Pancreas (tissue), 10 donors: ENCODE measurements at places on chromosomes 12 and 14. TPM values are rescaled to one million over a fixed set of nuclear protein-coding genes. Genes with fewer than 3 reads are reported as not detected.

GPX2 gene
- total RNA-seq, result 5.6 TPM

CPNE6 gene
- total RNA-seq, result not detected

GRCh38 chr14:103108749-103109207 is 14.3 kb downstream of the EXOC3L4 start:
- DNase-seq, result peak; percentile 43

DNA sequence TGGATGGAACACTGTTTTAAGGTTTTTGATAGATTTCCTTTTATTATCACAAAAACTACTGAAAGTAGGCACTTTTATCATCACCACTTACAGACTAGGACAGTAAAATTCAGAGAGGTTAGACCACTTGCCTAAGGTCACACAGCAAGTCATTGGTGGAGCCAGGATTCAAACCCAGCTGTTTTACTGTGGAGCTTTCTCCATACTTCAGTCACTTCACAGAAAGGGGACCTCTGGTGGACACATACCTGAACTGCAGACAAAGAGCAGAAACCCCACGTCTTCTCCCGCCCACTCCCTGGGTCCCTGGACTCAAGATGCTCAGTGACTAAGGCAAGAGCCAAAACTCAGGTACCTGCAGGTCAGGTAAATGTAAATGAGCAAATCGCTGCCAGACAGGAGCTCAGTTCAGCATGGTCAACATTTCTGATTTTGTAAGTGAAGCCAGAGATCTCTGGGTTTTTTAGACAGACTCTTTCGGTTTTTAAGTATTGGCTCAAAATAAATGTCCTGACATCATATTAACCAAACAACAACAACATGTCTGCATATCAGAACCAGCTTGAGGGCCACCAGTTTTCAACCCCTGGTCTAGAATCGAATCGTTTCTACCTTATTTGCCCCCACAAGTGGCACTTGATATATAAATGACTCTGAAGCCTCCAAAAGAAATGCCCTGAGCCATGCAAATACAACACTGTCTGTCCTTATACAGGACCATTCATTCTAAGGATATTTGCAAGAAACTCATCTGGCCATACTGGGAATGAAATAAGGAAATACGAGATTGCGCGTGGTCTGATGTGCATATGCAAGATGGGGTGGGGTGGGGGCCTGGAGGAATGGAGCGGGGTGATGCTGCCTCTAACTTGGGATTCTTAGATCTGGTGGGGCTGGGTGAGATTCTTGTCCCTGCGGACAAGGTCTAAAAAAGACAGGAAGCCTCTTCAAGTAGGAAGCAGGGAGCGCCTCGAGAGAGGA is 110.9 kb downstream of the KSR2 start:
- DNase-seq, result peak; percentile 19

DNA sequence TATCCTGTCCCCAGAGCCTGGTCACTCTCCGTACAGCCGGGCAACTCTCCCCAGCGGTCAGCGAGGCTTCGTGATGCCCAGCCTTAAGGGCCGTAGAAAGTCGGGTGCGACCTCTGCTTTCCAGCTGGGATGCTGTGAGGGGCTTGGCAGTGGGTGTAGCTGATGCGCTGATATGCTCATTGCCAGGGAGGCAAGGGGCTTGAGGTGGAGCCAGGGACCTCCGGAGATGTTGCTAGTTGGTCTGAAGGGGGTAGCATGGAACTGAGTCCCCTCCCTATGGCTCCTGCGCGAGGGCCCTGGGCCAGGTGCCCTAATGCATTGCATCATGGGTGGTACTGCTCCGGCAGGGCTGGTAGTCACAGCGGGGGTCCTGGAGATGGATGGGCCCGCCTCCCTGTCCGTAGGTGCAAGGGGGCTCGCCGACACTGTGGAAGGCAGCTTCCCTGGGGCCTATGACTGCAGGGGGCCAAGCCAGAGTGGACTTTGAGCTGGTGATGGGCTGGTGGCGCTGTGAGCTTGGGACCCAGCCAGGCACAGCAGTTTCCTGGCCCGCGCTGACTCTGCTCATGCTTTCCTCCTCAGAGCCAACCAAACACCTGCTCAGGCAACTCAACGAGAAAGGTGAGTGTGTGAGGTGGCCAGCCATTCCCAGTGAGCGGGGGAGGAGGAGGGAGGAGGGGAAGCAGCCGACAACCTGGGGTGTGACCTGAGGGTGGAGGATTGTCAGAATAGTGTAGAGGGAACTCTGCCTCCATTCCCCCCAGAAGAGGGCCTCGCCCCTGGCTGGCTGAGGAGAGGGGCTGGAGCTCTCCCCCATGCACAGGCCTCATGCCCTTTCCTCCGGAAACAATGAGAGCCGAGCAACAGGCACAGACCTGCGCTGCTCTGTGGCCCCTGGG is 32.3 kb downstream of the PLEKHG3 start:
- peak; percentile 95 for DNase-seq

DNA sequence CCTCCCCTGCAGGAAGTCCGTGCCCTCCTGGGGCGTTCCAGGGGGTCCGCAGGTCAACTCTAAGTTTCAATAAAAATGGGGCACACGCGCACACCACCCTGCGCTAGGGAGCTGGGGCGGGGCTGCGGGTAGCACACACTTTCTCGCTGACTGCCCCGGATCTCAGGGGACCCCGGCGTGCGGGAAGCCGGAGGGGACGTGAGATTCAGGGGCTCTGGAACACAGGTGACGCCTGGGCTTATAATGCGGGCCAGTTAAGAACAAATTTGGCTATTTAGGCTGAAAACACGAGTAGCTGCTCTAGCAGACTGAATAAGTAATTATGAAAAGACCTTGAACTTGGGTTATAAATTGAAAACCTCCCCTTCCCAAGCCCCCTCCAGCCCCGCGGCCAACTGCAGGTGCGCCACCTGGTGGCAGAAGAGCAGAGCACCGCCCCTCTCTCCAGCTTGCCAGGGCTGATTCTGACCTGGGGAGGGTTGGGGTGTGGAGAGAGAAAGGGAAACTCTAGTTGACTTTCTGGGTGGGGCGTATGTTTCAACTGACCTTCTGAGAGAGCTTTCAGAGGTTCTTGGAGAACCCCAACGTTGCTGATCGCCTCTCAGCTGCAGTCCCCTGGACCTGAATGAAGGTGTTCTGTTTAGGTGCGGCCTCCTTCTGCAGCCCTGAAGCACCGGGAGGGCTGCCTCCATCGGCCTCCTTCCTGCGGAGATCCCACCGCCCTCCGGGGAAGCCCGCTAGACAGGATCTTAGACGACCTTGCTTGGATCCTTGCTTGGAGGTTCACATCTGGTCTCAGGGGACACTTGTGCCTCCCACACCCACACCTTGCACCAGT is 118.4 kb upstream of the EVL start:
- peak; percentile 37 for DNase-seq
